Left colon (tissue), 2 donors: ENCODE measurements at places on chromosomes 11 and 22. TPM values are rescaled to one million over a fixed set of nuclear protein-coding genes. Genes with fewer than 3 reads are reported as not detected.

- no peak for DNase-seq
Measured at GRCh38 chr22:26665813-26666231, 8.4 kb downstream of the MIAT start.

The AIFM3 gene
- 184 TPM for total RNA-seq

The GPR83 gene
- 0.08 TPM for total RNA-seq

DNA sequence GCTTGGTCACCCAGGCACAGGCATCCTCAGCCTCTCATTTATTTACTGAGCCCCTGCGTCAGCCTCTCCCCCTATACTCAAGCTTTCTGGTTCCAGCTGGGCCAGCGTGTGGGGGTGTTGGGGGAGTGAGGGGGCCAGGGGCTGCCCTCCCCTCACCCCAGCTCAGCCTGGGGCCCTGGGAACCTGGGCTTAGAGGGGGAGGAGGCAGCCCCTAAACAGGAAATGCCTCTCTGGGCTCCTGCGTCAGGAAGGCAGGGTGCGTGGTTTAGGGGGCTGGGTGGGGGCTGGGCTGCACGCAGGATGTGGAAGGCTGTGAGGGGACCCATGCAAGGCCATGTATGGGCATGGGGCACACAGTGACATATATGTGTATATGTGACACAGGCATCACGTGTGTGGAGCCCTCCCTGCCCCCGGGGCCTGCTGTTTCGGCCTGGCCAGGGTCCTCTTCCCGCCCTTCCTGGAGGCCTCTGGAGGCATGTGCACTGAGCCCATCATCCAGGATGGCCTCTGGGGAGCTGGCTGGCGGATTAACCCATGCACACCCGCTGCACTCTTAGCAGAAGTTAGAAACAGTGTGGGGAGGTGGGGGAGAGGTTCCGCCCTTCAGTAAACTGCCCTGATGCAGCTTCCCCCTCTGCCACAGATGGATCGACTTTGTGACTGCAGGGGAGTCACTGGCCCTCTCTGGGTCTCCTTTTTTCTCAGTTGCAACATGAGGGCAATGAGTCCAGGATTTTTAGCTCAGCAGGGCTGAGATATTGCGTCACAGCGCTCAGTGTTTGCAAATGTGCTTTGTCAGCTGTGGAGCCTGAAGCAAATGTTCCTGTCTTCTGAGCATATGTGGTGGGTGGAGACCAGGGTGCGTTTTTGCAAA lies 1.1 kb upstream of the CD248 start:
- no peak for DNase-seq

The KRTAP5-7 gene
- 0.73 TPM for total RNA-seq

The ENTHD1 gene
- not detected for total RNA-seq

DNA sequence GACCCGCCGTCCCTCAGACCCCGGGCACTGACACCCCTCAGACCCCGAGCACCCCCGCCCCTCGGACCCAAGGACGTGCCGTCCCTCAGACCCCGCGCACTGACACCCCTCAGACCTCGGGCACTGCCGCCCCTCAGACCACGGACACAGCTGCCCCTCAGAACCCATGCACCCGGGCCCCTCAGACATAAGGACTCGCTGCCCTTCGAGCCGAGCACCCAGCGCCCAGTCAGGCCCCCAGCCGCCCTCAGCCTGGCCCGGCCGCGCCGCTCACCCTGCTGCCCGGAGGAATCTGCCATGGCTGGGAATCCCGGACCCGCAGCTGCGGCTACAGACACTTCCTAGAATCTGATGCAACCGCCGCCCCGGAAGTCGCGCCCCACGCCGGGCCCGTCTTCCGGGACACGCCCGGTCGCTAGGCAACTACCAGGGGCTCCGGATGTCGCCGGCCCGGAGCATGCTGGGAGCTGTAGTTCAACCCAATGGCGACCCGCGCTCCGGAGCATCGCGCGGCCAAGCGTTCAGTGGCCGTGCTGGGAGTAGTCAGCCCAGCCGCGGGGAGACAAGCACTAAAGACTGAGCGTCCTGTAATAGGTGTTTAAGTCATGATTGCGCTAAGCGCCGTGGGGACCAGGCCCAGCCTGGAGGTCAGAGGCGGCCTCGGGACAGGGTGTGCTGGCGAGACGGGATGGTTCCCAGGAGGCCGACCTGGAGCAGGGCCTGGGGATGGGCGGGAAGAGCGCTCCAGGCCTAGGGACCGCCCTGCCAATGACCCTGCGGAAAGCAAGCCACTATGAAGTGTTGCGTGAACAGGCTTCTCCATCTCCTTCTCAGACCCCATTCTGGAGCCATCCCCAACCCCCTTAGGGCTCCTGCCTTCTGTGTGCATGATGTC lies at the start of gene CARS1:
Gene CARS1, minus strand, starts transcription at position 355 of the 895 bp plus-strand sequence. Its CDS starts 56 bp downstream, at position 299.
- peak; percentile 96 for DNase-seq

GRCh38 chr11:108916935-108917334 lies 252.1 kb downstream of the DDX10 start:
- no peak for DNase-seq

GRCh38 chr22:30802202-30803166 lies 107.8 kb downstream of the OSBP2 start:
- DNase-seq = peak; percentile 87

DNA sequence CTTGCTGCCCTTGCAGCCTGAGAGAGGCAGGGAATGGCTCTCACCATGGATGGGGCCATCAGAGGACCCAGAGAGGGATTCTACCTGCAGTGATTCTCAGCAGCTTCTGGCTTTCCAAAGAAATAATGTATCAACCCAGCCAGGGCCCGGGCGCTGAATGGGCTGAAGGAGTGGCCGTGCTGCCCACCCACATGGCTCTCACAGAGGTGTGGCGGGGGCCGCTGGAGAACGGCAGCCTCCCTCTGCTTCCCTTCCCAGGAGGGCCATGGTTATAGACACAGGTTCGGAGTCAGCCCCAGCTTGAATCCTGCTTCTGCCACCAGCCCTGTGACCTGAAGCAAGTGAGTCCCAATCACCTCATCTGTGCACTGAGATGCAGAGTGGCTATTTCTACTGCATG lies 82.7 kb downstream of the THAP12 start:
- DNase-seq = no peak

DNA sequence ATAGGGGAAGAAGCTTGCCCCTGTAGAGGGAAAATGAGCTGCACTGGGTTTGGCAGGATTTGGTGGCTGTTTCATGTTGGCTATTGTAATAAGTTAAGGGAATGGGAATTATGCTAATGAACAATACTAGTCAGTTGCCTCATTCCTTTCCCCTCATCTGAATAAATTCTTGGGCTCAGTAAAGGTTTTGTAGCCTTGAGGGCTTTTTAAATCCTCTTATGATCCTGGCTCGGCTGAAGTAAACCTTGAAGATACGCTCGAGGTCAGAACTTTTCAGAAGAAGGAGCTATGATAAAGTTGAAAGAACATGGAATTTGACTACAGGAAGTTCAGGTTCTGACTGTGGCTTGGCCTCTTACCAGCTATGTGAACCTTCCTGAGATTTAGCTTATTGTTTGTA lies 448.7 kb downstream of the RAB38 start:
- no peak for DNase-seq

- peak; percentile 79 for DNase-seq
Measured at GRCh38 chr11:63869171-63869591, 30.3 kb downstream of the MARK2 start.

DNA sequence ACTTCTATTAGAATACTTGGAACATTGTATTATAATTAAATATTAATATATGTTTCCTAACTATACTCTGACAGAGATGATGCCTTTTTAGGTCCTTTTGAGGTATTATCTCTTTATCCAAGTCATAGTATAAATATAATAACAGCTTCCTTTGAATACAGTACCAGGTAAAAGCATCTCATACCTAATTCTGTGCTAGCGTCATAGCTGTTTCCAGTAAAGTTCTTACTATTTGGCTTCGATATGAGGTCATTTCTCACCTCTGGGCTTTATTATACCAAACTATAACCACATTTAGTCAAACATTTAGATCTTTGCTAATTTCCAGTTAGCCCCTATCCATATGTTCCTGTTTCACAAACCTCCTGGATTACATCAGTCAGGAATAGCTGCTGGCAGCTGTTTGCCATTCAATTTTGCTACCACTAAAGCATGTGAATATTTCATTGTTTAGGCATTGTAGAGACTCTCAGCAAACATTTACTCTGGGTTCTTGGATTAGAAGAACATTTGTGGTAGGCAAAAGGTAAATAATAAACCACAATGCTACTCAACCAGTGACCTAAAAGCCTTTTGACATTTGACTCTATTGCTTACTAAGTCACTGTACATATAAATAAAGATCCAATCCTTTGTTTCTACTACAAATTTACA lies 255.1 kb downstream of the TTC28 start:
- no peak for DNase-seq

DNA sequence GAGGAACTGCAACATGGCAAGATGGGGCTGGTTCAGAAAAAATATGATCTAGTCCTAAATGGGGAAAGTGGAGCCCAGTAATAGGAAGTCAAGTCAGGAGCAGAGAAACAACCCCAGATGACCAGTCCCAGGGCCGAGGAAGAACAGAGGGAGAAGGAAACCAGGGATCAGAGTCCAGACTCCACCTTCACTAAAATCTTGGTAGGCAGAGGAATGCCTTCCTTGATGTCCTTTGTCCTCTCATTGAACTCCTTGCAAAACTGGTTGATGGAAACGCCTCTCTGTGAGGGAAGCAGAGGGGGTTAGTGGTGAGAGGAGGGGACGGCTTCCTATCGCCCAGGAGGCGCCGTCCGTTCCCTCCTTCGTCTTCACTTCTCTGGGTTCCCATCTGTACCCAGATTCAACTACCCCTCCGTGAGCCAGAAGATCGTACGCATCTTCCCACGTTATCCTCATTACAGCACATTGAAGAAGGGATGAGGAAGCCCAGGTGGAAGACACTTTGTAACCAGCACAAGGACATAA lies 607 bp downstream of the MRPL11 start:
- no peak for DNase-seq

GRCh38 chr11:100794446-100794845 lies 107.4 kb downstream of the ARHGAP42 start:
- DNase-seq = no peak
